NCI-H2227 treated with DMSO at 0.1 percent for 48 hours (cell line): ENCODE measurements at places on chromosomes 2 and 18.

GRCh38 chr18:4843771-4844170 lies 353.3 kb downstream of the AKAIN1 start:
- DNase-seq = no peak

DNA sequence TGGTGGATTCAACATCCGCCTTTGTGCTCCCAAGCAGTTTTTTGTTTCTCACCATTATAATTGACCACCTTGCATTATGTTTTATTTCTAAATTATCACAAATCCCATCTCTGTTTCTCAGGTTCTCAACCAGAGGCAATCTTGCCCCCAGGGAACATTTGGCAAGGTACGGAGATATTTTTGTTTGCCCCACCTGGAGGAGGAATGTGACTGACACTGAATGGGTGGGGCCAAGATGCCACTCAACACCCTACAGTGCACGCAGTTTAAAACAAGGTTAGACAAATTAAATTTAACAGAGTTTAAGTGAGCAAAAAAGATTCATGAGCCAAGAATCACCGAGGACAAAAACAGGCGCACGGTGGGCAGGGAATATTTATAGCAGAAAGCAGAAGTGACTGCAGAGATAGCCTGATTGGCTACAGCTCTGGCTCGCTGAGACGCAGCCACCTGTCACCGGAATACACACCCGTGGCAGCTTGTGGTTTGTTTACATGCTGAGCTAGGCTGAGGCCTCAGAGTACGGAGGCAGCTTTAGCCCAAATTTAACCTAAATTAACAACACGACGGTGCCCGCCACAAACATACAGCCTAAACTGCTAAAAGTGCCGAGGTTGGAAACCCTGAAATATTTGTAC lies 150.0 kb upstream of the ALKAL2 start:
- DNase-seq = no peak

GRCh38 chr2:62686012-62686685 lies 19.4 kb upstream of the EHBP1 start:
- DNase-seq = peak; percentile 15

GRCh38 chr2:171479154-171479814 lies 43.0 kb upstream of the CYBRD1 start:
- DNase-seq = no peak

DNA sequence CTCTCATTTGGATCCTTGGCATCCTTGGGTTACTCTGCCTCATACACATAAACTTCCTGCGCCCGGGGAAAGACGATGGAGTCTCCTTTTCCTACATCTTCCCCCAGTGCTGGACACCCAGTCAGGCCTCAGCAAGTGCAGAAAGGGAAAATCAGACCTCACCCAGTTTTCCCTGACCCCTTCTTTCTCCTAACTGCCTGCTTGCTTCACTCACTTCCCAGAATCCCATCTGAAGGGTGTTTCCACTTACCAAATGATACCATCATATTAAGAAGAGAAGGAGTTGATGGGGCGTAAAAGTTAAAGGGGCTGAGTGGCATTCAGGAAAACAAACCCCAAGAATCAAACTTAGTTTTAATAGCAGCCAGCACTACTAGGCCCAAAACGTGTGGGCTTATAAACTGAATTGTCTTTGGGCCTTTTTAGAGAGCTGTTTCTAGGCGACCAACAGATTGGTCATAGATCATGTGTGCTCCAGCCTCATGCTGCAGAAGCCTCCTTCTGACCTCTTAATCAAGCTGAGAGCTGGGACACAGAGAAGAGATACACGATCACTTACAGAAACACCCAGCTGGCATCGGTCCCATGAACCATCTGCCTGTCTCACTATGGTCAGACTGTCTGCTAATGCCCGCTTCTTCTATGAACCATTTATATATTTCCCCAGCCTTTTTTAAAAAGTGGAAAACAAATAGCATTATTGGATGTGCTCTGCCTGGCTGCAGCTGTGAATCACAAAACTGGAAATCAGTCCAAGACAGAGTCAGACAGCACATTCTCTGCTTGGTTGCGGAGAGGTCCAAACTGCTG lies 165.7 kb upstream of the SLC14A2 start:
- DNase-seq = no peak

- DNase-seq = no peak
Observed at GRCh38 chr2:233025706-233026105, 6.8 kb upstream of the NEU2 start.

GRCh38 chr2:54954705-54955357 lies 95.4 kb downstream of the RTN4 start:
- DNase-seq = no peak

DNA sequence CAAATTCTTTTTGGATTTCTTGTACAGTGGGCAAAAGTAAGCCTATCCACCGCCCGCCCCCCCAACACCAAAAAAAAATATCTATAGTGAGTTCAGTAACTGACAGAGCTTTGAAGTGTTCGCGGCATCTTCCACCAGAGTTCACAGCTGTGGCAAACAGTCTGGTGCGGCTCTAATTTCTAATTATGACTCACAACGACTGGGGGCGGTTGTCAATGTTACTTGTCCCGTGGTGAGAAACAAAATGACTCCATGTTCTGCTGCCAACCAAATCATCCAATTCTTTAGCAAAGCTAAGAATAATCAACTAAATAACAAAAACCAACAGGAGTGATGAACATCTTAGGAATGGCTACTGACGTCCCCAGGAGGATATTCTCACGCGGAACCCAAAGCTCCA lies 392.5 kb upstream of the SALL3 start:
- no peak for DNase-seq

DNA sequence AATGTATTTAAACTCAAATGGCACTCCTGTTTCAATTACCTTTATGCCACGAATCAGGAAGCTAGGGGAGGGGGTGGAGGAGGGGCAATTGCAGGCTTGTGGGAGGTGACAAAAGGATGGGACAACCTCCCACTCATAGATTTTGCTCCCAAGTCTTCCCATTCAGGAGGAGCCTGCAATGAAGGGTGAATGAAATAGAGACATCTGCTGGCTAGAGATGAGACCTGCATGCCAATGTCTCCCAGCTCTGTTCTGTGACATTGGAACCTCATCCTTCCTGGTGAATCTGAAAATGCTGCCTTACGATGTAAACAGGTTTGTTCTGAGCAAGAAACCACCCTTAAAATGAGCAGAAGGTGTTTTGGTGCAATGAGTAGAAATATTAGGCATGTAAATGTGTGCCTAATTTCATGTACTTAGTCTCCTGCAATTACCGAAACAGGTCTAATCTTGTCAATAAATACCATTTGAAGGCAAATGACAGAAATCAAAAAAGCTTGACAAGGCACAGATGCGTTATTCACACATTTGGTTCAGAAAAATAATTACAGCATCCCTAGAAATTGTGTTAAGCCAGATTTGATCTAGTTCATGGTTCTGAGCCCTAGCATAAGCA lies 2.7 kb upstream of the PID1 start:
- peak; percentile 19 for DNase-seq

DNA sequence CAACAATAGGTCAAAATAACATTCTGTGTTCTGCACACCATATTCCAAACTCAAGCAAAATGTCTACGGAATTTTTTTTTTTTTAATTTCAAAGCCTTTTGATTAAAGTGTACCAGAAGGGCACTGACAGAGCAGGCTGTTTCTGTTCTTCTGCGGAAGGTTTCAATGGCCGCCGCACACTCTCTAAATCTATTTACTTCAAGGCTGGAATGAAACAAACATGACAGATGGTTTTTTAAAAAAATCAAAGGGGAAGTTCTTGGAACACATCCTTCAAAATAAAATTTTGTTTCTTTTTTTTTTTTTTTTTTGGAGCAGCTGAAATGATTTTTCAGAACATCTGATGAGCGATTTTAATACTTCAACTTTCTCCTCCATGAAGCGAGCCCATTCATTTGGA lies 259.1 kb downstream of the TXNL1 start:
- DNase-seq = no peak

GRCh38 chr2:40466935-40467572 lies 15.2 kb upstream of the SLC8A1 start:
- peak; percentile 45 for DNase-seq

DNA sequence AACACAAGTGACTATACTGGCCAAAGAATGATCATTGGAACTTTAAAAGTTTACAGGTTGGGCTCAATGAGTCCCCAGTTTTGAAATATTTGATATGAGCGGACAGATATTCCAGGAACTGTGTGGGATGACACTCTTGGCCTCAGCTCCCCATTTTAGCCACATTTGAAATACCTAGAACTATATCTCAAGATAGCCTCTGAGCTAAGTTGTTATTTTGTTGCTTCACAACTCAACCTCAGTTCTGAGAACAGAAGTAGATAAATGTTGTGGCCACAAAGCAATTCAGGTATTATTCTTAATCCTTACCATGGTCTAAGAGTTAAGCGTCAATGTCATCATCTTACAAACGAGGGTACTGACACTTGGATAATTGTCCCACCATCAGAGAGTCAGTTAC lies 172.2 kb upstream of the SETBP1 start:
- DNase-seq = no peak

DNA sequence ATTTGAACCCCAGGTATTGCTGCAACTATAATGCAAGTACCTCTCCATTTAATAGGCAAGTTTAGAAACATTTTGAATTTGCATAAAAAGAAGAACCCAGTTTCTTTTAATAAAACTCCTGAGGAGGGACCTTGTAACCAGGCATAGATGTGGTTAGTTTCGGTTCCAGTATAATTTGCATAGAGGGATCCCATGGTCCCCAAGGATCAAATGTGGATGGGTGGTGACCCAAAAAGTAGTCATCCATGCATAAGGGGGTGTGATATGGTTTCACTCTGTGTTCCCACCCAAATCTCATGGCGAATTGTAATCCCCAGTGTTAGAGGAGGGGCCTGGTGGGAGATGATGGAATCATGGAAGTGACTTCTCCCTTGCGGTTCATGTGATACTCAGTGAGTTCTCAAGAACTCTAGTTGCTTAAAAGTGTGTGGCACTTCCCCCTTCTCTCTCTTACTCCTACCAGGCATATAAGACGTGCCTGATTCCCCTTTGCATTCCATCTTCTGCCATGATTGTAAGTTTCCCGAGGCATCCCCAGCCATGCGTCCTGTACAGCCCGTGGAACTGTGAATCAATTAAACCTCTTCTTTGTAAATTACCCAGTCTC lies 40.2 kb upstream of the SKA1 start:
- DNase-seq = no peak

DNA sequence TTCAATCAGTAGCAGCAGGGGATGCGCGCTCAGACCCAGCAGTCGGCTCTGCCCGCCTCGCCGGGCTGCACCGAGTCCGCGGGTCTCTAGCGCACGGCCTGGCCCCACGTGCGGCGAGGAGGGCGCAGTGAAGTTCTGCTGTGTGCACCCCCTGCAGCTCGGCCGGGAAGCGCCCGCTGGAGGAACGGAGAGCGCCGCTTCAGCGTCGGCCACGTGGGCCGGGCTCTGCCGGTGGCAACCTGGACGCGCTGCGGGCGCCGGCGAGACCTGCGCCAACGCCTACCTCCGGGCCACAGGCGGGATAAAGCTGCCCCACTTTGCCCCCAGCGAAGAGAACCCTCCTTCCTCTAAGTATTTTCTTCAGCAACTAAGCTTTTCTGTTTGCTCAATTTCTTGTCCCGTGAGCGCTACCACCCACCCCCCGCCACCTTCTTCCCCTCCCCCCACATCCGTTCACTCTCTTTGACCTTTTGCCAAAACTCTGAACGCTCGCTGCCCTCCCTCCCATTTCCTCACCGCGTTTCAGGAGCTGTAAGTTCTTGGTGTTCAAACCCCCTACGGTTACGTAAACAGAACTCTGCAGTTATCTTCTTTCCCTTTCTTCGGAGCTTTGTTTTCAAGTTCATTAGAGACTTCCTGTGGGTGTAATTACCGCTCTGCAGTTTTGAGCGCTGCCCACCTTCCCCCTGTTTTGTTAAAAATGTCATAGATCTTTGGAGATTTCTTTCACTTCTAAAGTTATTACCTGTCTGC lies 42.6 kb upstream of the EDAR start:
- DNase-seq = no peak

DNA sequence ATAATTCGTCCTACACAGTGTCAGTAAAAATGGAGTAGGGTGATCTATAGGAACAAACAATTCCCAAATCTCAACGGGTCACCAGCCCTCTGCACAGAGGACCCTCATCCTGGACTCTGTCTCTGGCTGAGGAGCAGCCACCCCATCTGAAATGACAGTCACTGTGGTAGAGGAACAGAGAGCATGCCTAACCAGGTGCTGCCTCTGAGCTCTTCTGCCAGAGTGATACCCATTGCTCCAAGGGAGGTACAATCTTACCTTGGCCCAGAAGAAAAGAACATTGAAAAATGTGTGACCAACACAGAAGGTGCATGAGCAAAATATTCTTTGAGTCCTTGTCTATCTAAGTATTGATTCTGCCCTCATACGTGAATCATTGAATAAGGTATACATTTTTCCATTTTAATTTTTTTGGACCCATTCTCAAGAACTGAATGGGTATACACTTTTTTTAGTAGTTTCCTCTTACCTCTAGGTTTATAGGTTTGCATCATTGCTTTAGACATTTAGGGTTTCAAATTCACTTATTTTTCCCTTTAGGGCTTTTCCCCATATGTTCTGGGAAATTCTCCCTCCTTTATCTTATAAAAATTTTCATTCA lies 8.7 kb downstream of the SP140 start:
- no peak for DNase-seq

DNA sequence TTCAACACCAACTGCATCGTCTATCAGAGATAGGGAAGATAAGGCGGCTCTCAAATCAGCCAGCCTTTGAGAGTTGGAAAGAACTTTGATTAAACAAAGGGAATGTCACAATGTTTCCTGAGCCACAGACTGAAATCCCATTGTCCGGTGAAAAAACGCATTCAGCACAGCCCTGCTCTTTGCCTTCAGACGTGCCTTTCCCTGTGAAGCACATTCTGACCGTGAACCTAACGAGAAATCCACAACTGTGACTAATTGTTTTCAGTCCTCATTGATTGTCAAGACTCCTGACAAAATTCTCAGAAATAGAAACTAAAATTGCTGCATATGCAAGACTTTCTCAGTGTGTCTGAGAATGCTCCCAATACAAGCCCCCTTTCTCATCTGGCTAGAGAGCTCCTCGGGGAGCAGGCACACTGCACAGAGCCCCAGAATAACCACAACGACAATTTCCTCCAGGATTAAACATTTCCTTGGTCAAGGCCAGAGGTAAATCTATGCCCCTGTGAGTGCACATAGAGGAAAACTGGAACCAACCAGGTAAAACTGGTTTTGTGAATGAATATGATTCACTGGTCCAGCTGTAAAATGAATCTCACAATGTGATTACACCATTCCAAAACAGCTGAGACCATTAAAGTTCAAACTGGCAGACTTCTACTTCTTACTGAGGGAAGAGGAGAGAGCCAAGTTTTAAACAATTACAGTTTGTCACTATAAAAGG lies 561.9 kb upstream of the ID2 start:
- DNase-seq = no peak

GRCh38 chr2:156784020-156784701 lies 348.0 kb downstream of the GPD2 start:
- DNase-seq = peak; percentile 25

GRCh38 chr18:23141104-23141999 lies 6.1 kb downstream of the CABLES1 start:
- no peak for DNase-seq

GRCh38 chr2:191298306-191298705 lies 53.1 kb downstream of the MYO1B start:
- no peak for DNase-seq

DNA sequence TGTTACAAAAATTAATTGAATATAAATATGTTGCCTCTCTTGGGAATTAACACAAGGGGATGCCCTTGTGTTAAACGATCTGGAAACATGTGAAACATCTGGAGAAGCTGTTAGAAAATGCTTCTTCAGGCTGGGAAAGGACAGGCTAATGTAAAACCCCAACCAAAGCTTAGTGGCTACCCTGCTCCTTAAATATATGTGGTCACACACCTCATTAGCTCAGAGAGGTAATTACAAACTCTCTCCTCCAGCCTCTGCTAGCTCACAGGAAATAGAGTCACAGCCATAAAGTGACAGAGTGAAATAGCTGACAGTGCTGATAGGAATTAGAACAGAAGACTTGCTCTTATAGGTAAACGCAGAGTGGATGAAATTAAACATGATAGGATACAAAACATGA lies 155.9 kb downstream of the RAB3GAP1 start:
- DNase-seq = no peak
